ENCODE measurements at places on chromosomes 5 and 9.

DNA sequence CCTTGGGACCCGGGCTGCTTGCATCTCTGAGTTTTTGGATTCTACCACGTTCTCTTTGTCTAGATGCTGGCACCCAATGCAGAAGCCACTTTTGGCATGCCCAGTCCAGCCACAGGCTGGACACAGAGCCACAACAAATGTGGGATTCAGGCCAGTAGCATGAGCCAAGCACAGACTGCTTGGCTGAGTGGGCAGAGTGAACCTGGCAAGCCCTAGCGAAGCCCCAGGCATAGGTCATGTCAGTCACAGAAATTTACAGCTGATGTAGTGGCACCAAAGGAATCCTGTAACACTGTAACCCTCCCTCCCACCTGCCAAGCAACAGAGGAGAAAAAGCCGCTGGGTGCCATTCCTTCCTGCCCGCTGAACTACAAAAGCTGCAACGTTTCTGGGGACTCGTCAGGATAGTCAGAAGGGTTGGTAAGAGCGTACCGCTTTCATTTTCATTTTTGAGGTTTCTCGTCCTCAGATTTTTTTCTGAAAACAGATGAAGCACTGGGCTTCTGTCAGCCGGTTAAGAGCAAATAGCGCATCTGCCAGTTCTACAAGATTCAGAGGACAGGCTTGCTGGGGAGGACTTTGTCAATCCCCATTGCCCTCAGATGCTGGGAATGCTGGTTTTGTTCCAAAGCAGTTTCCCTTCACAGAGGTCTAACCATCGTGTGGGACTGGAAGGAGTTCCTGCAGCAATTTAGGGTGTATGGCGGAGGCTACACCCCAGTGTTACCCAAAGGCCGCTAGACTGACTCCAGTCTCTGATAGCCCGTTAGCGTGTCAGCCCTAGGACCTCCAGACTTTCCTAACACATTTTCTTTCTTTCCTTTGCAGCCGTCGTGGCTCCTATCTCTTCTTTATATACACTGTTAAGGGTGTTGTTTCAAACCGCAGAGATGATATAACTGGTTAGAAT, 399.0 kb downstream of the HTR1A start:
- no peak for DNase-seq

GRCh38 chr9:92332577-92333281, 7.0 kb downstream of the CENPP start:
- DNase-seq = no peak

GRCh38 chr9:94973451-94973941, 247.0 kb downstream of the AOPEP start:
- DNase-seq = no peak

GRCh38 chr9:132808645-132809044, 69.4 kb downstream of the AK8 start:
- DNase-seq = no peak

DNA sequence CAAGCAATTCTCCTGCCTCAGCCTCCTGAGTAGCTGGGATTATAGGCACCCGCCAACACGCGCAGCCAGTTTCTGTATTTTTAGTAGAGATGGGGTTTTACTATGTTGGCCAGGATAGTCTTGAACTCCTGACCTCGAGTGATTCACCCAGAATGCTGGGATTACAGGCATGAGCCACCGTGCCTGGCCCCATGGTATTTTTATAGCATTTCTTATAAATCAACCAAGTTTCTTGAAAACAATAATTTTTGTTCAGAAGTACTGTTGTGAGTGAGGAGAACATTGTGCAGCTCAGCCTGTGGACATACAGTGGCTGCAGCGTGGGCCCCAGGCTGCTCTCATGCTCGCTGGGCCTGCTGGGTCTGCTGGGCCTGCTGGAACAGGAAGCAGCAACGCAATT, 45.3 kb downstream of the MAP1B start:
- DNase-seq = no peak

DNA sequence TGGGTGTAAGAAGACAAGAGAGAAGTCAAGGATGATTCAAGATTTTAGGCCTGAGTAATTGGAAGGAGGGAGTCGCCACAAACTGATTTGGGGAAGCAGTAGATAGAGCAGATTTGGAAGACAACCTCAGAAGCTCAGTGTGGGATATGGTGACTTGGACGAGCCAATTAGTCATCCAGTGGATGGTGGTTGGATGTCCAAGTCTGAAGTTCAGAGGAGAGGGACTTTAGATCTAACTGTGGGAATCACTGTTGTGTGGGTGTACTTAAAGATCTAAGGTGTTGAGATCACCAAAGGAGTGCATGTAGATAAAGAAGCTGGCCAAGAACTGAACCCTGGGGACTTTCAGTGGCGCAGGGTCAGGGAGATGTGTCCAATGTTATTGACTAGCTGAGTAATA, 2.2 kb downstream of the IDNK start:
- peak; percentile 35 for DNase-seq

- no peak for DNase-seq
Measured at GRCh38 chr5:55104946-55105701, 2.7 kb downstream of the GZMA start.

- peak; percentile 59 for DNase-seq
Measured at GRCh38 chr9:93127395-93127911, 6.6 kb downstream of the NINJ1 start.

- DNase-seq = no peak
Measured at GRCh38 chr9:126051446-126052130, 275.0 kb upstream of the MVB12B start.

DNA sequence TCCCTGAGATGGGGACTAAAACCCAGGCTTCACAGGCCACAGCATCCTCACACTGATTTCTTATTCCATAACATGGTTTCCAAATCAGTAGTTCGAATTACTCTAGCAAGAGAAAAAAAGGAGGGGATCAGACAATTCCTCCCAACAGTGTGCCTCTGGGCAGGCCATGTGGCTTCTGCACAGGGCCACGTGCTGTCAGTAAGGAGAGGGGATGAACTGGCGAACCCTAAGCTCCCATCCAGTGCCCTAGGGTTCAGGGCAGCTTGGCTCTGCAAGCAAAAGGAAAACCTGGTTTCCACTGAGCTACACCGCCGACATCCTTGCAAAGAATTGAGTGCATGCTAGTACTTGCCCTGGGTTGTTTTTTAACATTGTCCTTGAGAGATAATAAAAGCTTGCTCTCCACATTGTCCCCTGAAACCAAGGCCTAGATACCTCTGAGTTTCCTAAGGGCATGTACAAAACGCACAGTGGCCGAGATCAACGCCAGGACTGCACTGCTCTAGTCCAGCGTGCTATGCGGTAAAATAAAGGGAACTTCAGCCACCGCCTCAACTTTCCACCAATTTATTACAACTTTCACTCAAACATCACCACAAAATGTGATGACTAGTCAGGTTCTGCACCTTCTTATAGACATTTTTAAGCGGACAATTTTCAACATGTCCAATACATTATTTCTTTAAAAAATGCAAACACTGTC, 4.5 kb downstream of the CAMSAP1 start:
- peak; percentile 19 for DNase-seq

DNA sequence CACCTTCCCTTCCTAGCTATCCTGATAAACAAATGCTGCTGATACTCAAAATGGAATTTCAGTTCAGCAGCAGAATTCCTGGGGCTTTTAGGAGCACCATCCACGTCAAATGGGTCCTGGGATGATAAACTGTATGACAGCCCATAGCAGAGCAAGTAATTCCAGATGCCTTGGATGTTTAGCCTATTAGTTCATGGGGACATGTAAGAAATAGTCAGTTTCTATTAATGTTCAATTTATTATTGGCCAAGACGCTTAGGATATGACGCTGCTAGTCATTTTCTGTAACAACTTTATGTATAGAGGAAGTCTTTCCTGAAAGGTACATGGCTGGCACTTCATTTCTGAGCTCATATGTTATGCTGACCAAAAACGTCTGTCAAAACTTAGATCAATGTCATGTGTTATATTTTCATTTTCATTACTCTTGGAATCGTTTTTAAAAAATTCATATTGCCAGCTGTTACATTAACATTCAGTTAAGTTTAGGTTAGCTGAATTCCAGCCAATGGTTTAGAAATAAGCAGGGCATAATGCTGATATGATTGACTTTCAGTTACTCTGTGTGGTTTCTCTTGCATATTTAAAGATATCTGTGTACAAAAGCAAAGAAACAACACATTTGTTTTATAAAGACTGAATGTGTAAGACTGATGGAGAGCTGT, 243.8 kb downstream of the CSNK1G3 start:
- DNase-seq = no peak

DNA sequence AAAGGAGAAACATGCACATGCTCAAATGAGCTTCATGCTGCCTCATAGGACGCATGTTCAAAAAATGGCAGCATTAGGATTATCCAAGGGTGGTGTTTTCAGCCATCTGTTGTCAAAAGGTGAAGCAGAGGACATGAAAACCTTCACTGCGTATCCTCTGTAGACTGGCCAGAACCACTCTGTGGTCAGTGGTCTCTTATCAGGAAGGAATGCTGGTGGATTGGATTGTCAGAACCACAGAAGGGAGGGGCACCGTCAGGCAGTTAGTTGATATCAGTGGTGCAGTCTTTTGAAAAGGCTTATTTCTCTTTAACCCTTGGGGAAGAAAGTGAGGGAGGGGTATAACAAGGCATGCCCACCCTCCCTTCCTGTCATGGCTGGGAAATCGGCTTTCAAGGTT, 100.1 kb downstream of the FBXL7 start:
- no peak for DNase-seq
